ENCODE measurements at places on chromosomes 11 and 22. TPM values are rescaled to one million over a fixed set of nuclear protein-coding genes. Genes with fewer than 3 reads are reported as not detected.

DNA sequence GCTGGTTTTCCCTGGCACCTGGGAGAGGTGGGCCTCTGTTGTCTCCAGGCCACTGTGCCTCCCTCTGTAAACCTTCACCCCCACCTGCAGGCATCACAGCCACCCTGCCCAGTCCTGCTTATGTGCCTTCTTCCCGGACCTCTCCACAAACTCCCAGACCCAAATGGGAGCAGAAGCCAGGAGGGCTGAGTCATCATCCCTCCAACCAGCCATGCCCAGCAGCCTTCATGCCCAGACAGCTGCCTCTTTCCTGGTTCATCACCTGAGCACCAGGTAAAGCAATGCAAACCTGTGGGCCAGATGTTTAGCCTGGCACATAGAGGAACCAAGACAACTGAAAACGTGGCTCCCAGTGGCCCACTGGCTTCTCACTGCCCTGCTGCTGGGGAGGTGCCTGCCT lies 2.1 kb upstream of the TMPRSS4 start:
- H3K36me3 ChIP-seq = no peaks in the 10 kb centered on the region
- H3K4me3 ChIP-seq = no peak overlapping the region
- DNase-seq = no peak
- H3K27me3 ChIP-seq = no peaks in the 10 kb centered on the region

GRCh38 chr11:71429701-71430100 lies 18.5 kb downstream of the DHCR7 start:
- DNase-seq = no peak
- no peak overlapping the region for H3K4me3 ChIP-seq
- no peaks in the 10 kb centered on the region for H3K4me1 ChIP-seq
- no peaks in the 10 kb centered on the region for H3K36me3 ChIP-seq
- no peaks in the 10 kb centered on the region for H3K27me3 ChIP-seq

DNA sequence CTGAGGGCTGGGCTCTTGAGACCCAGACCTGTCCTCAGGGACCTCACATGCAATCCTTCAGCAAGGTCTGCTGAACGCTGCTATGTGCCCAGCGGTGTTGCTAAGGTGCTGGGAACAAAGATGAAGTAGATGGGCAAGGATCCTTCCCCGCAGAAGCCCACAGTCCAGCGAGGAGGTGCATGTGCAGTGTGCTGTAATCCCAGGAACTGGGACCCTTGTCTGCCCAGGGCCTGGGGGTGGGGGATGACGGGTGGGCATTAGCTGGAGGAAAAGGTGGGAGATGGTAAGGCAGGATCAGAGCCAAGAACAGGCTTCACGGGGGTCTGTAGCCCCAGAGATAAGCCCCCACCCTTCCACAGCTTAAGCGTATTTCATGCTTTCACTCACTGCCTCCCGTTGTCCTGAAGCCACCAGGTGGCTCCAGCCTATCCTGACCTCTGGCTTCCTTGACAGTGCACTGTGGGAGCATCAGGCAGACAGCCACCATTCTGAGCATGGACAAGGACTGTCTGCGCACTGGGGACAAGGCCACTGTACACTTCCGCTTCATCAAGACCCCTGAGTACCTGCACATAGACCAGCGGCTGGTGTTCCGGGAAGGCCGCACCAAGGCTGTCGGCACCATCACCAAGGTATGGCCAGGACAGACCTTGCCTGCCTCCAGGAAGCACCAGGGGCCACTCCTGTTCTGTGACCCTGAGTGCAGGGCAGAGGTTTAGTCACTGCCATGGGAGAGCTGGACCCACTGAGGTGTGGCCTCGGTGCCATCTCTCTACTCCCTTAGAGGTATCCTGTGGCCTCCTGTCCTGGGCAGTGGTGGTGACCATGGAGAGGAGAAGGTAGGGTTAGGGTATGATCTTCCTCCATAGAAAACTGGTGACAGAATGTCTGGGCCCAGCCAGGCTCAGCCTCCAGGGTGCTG lies 22.0 kb downstream of the GTPBP1 start:
- no peak overlapping the region for H3K27ac ChIP-seq
- no peak overlapping the region for H3K4me3 ChIP-seq
- peaks cover 45% of the 10 kb centered on the region for H3K36me3 ChIP-seq
- no peak for DNase-seq

- no peak overlapping the region for H3K4me3 ChIP-seq
- peaks cover 4% of the 10 kb centered on the region for H3K4me1 ChIP-seq
These were observed 110.6 kb downstream of the SCN3B start for GRCh38 chr11:123543797-123544196.

- no peaks in the 10 kb centered on the region for H3K27me3 ChIP-seq
- H3K4me1 ChIP-seq = no peaks in the 10 kb centered on the region
- no peak overlapping the region for H3K4me3 ChIP-seq
- no peaks in the 10 kb centered on the region for H3K36me3 ChIP-seq
- no peak overlapping the region for H3K27ac ChIP-seq
These were observed 48.6 kb upstream of the LMO2 start for GRCh38 chr11:33940538-33940815.

DNA sequence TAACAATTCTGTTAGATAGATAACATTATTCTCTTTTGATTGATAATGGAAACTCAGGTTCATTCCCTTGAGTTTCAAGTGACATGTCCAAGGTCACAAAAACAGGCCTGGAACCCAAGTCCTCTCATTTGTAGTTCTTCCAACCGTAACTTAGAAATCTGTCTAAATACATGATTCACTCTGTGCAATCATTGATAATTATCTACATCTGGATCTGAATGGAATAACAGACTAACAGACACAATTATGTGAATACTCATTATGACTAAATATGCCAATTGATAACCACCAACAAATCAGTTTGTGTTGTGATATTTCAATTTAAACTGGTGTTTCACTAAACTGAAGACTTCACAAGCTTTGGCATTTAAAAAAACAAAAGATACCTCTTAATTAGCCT lies 71.0 kb downstream of the RBFOX2 start:
- H3K27me3 ChIP-seq = no peaks in the 10 kb centered on the region
- no peak overlapping the region for H3K4me3 ChIP-seq
- peaks cover 36% of the 10 kb centered on the region for H3K4me1 ChIP-seq
- H3K36me3 ChIP-seq = no peaks in the 10 kb centered on the region

DNA sequence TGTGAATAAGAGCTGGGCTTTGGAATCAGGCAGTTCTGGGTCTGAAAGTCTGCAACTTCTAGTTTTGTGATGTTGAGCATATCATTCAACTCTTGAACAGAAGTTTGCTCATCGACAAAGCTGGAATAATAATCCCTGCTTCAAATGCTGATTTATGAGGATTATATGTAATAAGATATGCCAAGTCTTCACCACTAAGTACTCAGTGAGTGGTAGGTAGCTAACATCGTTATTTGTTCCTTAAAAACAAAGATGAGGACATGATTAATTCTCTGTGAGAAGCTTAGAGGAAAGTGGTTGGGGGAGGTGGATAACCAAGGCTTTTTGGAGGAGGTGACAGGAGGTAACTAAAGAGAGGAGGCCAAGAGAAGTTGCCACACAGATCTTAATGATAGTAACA lies 96.5 kb downstream of the ME3 start:
- H3K4me1 ChIP-seq = no peaks in the 10 kb centered on the region
- H3K4me3 ChIP-seq = no peak overlapping the region
- no peak overlapping the region for H3K27ac ChIP-seq
- H3K36me3 ChIP-seq = no peaks in the 10 kb centered on the region
- no peaks in the 10 kb centered on the region for H3K27me3 ChIP-seq

DNA sequence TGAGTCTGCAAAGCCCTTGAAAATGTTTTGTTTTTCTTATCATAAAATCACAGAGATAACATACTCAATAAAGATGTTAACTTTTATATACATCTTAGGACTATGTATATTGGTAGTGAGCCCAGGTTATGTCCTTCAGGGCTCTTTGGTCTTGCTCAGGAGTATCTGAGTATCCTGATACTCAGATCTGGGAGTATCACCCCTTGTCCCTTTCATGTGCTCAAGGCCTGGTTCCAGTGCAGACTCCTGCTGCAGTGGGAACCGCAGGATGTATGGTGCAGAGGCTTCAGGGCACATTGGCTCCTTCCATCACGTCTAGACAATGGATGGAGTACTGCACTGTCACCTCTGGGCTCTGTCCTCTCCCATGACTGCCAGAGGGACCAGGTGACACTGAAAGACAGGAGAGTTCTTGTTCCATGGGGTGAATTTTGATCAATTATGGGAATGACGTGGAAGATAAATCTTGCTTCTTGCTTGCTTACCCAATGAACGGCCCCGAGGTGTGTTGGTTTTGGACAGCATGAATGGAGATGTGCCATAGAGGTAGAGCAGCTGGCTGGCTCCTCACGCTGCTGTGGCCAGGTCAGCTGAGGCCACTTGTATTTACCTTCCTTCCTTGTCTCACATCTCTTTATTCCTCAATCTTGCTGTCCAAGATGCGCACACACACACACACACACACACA lies 215.5 kb downstream of the ARHGAP42 start:
- H3K36me3 ChIP-seq = no peaks in the 10 kb centered on the region
- no peaks in the 10 kb centered on the region for H3K4me1 ChIP-seq
- H3K27me3 ChIP-seq = no peaks in the 10 kb centered on the region
- H3K4me3 ChIP-seq = no peak overlapping the region

DNA sequence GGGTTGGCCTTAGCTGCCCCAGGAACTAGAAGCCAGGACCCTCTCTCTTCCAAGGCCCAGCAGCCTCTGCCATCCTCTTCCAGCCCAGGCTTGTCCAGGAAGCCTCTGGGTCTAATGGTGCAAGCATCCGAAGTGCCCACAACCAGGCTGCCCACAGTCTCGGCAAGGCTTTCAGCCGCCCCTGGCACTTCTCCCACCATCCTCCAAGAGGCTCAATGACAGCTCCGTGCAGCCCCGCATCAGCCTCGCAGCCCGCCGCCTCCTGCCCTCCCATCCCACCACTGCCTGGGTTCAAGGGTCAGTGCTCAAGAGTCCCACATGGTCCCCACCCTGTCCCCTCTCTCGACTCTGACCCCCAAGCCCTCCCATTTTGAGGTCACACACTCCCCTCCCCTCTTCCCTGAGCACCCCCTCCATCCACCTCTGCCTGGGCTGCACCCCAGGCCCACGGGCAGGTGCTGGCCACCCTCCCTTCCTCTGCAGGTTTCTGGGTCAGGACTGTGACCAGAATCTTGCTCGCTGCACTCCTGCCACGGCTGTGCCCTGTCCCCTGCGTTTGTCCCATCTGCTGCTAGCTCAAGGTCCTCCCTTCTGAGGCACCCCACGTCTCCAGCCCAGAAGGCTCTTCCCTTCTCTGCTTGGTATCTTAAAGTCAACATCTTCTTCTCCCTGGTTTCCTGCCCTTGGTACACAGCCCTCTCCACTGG lies 17.2 kb downstream of the IFITM10 start:
- H3K27ac ChIP-seq = no peak overlapping the region
- no peak for DNase-seq

GRCh38 chr22:48945621-48946458 lies 881.8 kb downstream of the BRD1 start:
- no peak for DNase-seq
- H3K4me3 ChIP-seq = no peak overlapping the region

DNA sequence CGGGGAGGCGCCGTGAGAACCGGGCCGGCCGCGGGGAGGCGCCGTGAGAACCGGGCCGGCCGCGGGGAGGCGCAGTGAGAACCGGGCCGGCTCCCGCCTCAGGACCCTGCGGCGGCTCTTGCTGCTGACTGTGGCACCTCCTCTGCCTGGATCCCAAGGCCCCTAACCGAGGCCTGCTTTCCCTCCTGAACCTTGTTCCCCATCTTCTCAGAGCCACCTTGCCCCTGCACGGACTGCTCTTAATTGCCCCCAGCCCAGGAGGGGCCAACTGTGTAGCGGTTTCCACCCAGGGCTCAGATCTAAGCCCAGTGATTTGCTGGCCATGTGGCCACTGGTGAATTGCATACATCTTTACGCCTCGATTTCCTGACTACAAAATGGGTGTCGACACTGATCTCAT lies 112.2 kb upstream of the B3GAT1 start:
- H3K27me3 ChIP-seq = no peaks in the 10 kb centered on the region
- no peak overlapping the region for H3K27ac ChIP-seq
- H3K4me1 ChIP-seq = no peaks in the 10 kb centered on the region
- DNase-seq = no peak
- H3K4me3 ChIP-seq = no peak overlapping the region
- no peaks in the 10 kb centered on the region for H3K36me3 ChIP-seq

- no peak overlapping the region for H3K4me3 ChIP-seq
- H3K36me3 ChIP-seq = no peaks in the 10 kb centered on the region
- H3K27ac ChIP-seq = no peak overlapping the region
- H3K4me1 ChIP-seq = peaks cover 18% of the 10 kb centered on the region
- no peaks in the 10 kb centered on the region for H3K27me3 ChIP-seq
These were observed 925 bp upstream of the C11orf52 start for GRCh38 chr11:111917788-111918187.

- peak overlapping the region; percentile 18 for H3K27ac ChIP-seq
- DNase-seq = no peak
- H3K4me1 ChIP-seq = no peaks in the 10 kb centered on the region
- H3K36me3 ChIP-seq = peaks cover 52% of the 10 kb centered on the region
- no peak overlapping the region for H3K4me3 ChIP-seq
These were observed 18.1 kb downstream of the POLA2 start for GRCh38 chr11:65279741-65280440.

- no peaks in the 10 kb centered on the region for H3K36me3 ChIP-seq
- no peak overlapping the region for H3K27ac ChIP-seq
- peaks cover 8% of the 10 kb centered on the region for H3K4me1 ChIP-seq
- no peak overlapping the region for H3K4me3 ChIP-seq
These were observed 21.7 kb downstream of the KIAA0930 start for GRCh38 chr22:45218976-45219375.

DNA sequence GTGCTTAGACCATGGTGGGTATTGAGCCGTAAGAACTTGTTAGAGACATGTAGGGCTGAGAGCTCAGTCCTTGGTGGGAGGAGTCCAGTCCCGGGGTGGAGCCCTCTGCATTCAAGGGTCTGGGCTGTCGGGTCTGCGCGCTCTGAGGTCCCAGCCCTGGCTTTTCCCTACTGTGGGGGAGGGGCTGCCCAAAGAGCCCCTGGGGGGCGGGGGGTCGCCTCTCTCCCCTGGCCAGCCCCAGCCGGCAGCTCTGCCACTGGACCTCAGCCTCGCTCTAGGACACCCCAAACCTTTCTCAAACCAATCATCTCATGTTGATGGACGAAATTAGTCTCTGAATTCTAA lies 1006.4 kb downstream of the BRD1 start:
- H3K27me3 ChIP-seq = no peaks in the 10 kb centered on the region
- H3K36me3 ChIP-seq = 0 out of 2 replicates have a peak, but pooled peaks cover 3% of the 10 kb centered on the region
- H3K27ac ChIP-seq = no peak overlapping the region
- no peak for DNase-seq
- H3K4me3 ChIP-seq = no peak overlapping the region

Gene TSGA10IP
- total RNA-seq = 2.0 TPM

Gene TTC36
- 1.0 TPM for total RNA-seq

Gene KCNE3
- total RNA-seq = 10.6 TPM

Gene ZNF280B
- total RNA-seq = 5.7 TPM

Measured in GM23338 (cell line).